Esophagus squamous epithelium (tissue), 5 donors: ENCODE measurements at places on chromosomes 13 and 19.

DNA sequence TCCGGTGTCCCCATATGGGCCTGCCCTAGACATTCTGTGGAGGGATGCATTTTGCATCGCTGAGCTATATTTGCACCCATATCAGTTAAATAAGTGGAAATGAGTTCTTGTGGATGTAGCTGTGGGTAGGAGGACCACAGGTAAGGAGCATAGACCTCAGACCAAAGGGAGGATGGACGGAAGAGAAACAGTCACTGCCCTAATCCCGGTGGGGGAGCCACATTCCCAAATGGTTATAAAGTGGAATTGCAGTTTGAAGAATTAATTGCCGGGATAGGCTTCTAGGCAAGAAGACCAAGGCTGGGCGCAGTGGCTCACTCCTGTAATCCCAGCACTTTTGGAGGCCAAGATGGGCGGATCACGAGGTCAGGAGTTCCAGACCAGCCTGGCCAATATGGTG lies 1.8 kb downstream of the SDHAF1 start:
- no peak for DNase-seq

GRCh38 chr19:38287604-38288003 lies 16.4 kb upstream of the C19orf33 start:
- no peak for DNase-seq

DNA sequence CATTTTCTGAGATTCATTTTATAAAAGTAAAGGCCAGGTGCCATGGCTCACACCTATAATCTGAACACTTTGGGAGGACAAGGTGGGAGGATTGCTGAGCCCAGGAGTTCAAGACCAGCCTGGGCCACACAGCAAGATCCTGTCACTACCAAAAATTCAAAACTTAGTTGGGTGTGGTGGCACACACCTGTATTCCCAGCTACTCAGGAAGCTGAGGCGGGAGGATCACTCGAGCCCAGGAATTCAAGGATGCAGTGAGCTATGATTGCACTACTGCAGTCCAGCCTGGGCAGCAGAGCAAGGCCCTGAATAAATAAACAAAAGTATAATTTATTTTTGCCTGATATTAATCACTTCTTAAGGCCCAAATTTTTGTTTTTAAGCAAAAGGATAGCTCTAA lies 40.5 kb downstream of the DHRS12 start:
- DNase-seq = no peak

GRCh38 chr19:4328243-4328990 lies 10.2 kb downstream of the STAP2 start:
- DNase-seq = peak; percentile 97

- DNase-seq = no peak
Observed at GRCh38 chr19:11337080-11337479, 2.4 kb downstream of the RAB3D start.

DNA sequence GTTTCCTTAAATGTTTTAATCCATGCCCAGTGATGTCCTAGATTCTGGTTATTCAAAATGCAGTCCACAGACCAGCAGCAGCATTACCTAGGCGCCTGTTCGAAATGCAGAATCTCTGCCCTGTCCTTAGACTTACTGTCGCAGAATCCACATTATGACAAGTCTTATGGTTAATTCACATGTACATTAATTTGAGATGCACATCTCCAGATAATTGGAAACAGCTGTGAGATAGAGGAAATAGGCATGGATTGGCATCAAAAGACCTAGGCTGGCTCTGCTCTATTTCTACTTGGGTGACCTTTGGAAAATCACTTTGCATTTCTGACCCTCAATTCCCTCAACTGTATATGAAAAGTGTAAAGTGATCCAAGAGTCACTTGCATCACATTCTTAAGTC lies 700.7 kb downstream of the DIAPH3 start:
- DNase-seq = no peak
